ENCODE measurements at places on chromosomes 12 and 14.

DNA sequence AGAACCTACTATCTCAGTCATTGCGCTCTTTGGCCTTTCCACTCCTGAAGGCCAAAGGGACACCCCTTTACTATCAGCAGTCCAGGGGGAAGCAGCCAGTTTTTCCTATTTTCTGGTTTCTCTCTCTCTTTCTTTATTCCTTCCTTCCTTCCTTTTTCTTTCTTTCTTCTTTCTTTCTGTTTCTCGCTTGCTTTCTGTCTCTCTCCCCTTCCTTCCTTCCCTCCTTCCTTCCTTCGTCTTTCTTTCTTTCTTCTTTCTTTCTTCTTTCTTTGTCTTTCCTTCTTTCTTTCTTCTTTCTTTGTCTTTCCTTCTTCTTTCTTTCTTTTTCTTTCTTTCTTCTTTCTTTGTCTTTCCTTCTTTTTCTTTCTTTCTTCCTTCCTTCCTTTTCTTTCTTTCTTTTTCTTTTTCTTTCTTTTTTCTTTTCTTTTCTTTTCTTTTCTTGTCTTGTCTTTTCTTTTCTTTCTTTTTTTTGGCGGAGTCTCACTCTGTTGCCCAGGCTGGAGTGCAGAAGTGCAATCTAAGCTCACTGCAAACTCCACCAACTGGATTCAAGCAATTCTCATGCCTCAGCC is 64.9 kb upstream of the OTX2 start:
- DNase-seq, result no peak

DNA sequence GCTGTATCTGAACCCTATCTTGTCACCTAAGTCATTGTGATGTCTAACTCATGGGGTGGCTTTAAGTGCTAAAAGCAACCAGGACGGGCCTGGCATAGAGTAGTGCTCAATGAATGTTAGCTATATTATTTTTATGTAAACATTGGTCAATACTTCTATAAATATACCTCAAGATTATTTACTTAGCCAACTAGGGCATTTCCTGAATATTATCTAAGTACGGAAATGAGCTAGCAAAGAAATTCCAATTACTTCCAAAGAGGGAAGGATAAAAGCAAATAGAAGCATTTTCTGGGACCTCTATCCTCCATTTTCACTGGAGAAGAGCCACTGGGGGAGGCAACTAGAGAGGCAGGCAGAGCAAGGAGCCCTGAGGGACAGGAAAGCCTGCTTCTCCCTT is 20.6 kb downstream of the CCDC92 start:
- no peak for DNase-seq

DNA sequence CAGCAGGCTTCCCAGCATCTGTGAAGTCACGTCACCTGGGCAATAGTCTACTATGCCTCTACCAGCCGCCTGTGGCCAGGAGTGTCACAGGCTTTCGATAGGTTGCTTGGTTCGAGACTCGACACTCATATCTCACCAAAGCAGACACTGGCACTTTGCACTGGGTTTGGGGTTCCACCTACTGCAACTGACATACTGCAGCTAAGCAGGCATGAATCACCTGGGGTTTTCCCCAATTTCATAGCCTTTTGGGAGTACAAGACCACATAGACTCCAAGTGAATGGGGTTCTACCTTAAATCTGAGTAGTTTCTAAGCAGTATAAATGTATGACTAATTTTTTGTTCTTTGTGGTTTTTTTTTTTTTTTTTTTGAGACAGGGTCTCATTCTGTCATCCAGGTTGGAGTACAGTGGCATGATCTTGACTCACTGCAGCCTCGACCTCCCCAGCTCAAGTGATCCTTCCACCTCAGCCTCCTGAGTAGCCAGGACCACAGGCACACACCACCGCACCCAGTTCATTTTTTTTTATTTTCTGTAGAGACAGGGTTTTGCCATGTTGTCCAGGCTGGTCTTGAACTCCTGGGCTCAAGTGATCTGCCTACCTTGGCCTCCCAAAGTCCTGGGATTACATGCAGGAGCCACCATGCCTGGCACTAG is 32.1 kb downstream of the DMAC2L start:
- DNase-seq, result no peak

- no peak for DNase-seq
These were observed 141.5 kb downstream of the AACS start for GRCh38 chr12:125206711-125207110.

DNA sequence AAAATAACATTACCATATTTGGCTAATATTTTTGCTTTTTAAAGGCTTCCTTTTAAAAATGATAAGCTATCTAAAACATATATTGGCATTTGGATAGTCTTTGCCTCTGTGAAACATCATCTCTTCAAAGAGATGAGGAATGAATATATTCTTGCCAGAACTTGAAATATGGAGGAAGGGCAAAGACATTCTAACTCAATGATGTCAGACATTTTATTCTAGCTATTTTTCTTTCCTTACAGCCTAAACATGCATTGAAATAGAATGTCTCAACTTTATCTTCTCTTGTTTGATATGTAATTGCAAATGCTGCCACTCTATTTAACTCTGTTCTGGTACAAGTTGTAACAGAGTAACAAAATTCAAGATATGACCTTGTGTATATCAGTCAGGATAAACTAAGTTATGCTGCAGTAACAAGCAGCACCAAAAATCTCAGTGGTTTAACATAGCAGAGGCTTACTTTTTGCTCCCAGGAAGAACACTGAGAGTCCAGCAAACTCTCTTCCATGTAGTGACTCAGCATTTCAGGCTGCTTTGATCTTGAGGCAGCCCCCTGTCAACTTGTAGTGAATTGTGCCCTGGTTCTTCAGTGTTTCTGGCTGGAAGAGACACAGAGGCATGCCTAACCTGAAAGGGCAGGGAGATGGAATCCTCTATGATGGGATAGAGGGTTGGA is 11.0 kb downstream of the IRAK3 start:
- no peak for DNase-seq

DNA sequence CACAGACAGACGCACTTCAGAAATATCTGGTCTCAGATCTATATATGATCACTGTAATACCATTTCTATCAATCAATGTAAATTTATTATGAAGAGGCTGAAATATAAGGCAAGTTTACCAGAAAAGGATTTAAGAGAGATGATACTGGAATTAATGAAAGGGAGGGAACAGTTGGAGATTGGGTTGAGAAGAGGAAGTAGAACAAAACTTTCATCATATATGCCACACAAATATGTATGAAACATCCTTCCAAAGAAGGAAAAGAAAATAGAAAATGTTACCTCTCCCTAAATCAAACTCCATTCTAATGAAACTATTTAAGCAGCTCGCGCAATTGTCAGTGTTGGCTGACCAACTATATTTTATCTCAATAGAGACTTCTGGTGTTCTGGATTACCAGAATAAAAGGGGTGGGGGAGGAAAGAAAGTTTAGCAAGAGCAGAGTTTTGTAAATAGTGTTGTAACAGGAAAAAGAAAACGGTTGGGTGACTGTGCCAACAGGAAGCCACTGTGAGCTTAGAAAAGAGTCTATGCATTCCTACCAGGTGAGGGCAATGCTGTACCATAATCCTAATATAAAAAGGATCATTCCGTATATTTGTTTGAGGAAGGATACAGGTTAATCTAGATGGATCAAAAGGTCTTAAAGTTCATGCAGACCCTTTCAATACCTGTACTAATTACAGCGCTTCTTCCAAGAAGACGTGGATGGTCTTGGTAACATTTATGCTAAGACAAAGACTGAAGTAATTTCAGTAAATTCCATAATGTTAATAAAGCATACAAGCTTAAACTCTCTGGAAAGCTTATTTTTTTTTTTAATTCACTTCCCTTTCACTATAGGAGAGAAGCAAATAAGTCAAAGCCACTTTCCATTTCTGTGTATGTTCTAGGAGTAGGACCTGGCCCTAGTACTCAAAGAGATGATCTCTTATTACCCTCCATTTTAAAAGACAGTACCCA is 14.5 kb upstream of the LLPH start:
- no peak for DNase-seq

DNA sequence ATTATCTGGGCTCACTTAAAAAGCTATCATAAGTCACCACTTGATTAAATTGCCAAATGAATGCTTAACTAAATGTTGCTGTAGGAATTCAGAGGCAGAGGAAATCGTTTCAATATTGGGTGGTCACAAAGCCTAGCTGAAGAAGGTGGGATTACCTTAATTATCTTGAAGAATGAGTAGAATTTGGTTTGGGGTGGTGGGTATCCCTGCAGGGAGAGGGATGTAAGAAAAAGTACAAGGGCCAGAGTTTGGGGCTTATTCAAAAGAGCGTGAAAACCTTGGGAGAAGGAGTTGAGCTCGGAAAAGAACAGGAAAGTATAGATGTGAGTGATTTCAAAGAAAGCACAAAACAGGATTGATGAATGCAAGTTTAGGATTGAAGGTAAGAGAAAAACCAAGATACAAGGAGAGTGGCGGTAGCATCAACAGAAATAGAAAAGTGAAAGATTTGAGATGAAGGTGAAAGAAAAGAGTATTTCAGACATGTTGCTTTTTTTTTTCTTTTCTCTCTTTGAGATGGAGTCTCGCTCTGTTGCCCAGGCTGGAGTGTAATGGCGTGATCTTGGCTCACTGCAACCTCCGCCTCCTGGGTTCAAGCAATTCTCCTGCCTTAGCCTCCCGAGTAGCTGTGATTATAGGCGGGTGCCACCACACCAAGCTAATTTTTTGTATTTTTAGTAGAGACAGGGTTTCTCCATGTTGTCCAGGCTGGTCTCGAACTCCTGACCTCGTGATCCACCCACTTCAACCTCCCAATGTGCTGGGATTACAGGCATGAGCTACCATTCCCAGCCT is 1.7 kb downstream of the BRMS1L start:
- DNase-seq, result no peak

DNA sequence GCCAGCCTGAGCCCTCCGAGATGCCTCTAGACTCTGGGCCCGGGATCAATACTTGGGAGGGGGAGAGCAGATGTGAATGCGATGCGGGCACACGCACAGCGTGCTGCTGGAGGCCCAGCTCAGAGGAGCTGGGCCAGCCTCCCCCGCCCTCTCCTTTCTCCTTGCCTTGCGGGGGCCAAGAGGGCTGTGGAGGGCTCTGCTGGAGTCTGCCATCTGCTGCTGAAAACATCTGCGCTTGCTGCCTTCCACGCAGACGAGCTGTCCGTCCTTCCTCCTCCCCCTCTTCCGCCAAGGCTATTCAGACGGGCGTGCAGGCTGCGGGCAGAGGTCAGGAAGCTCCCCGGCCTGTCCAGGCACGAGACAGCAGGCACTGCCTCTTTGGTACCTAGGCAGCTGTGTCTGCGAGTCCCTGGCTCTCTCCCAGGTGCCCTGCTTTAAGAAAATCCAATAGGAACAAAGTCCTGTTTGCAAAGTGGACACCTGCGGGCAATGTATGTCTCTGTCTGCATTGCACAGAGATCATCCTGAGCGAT is 75.2 kb downstream of the SPRING1 start:
- no peak for DNase-seq

- DNase-seq, result no peak
These were observed 188.7 kb downstream of the TTC8 start for GRCh38 chr14:89013098-89013504.

GRCh38 chr12:53804429-53804828 is 52.6 kb upstream of the CISTR start:
- no peak for DNase-seq

DNA sequence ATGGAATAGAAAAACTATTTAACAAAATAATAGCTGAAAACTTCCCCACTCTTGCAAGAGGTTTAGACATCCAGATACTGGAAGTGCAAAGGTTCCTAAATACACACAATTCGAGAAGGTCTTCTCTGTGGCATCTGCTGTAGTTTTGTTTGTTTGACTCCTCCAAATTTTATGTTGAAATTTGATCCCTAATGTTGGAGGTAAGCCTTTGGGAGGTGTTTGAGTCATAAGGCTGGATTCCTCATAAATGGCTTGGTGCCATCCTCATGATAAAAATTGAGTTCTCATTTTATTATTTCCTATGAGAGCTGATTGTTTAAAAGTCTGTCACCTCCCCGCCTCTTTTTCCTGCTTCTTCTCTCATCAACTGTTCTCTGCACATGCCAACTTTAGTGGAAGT is 182.7 kb downstream of the MYRFL start:
- DNase-seq, result no peak

DNA sequence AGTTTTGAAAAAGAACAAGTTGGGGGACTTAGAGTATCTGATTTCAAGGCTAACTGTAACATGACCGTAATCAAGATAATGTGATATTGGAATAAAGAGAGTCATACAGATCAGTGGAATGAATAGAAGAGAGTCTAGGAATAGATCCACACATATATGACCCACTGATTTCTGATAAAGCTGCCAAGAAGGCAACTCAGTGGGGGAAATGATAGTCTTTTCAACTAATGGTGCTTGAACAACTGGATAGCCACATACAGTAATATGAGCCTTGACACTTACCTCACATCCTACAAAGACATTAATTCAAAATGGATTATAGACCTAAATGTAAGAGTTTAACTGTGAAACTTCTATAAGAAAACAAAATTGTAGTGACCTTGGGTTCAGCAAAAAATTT is 3.8 kb downstream of the PRKCH start:
- DNase-seq, result no peak

- DNase-seq, result no peak
These were observed 412.6 kb upstream of the SOX5 start for GRCh38 chr12:24361877-24362580.

DNA sequence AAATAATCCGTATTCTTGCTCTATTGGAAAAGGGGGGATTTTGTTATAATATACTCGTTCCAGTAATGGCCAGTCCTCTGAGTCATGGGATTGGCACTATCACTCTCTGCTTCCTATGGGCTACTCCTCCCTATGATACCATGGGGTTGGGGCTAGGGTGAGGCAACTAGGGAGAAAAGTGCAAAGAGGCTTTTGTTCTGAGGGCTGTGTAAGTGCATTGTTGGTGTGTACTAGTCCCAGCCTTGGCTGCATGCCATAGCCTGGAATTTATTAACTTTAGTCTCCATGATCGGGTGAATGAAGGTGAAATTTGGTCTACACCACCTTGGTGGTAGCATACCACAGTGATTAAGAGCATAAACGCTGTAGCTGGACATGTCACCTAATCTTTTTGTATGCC is 247.6 kb downstream of the RPAP3 start:
- no peak for DNase-seq

- DNase-seq, result peak; percentile 2
These were observed 52.0 kb upstream of the RNU6-8 start for GRCh38 chr14:32254952-32255679.

- no peak for DNase-seq
These were observed 14.0 kb downstream of the BRF1 start for GRCh38 chr14:105286759-105287144.

DNA sequence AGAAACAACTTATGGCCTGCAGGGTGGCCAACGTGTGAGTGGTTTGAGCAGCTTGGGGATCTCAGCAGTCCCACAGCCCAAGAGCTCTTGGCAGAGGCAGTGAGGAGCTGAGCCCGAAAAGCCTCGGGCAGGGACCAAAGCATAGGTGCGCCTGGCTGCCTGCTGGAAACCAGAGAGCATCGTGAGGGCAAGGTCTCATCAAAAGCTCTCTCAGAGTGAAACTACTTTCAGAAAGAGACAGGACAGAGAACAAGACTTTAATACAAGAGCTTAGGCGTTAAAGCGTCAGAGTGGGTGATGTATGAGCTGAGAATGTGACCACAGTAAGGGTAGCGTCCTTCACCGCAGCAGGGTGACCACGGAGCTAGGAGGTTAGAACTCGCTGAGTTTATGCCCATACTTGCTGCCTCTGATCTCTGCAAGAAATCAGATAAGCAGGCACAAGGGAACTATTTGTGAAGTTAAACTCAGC is 30.8 kb downstream of the LGMN start:
- no peak for DNase-seq
